ENCODE measurements at places on chromosomes 7 and 10. TPM values are rescaled to one million over a fixed set of nuclear protein-coding genes. Genes with fewer than 3 reads are reported as not detected.
A peak's percentile ranks its signal among the peaks of the same experiment; 100 is the strongest.

DNA sequence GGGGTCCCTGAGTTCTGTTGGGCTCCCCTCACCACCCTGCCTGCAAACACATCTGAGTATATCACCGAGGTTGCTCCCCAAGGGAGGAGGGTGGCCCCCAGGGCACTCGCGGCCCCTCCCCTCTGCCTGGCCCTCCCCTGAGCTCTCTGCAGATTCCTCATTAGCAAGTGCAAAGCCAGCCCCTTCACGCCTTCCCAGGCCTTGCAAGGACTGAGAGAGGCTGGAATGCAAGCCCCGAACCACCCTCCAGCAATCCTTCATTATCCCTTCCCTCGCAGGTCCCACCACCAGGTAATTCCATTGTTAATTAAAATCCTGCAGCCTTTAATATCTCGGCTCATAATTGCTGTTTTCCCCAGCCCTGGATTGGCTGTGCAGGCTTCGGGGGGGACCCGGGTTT, 35.3 kb upstream of the MYL10 start:
- H3K4me3 ChIP-seq = no peak overlapping the region
- H3K36me3 ChIP-seq = no peaks in the 10 kb centered on the region
- H3K27ac ChIP-seq = no peak overlapping the region
- no peak for DNase-seq
- H3K27me3 ChIP-seq = no peaks in the 10 kb centered on the region

The UCN3 gene
- not detected for total RNA-seq

DNA sequence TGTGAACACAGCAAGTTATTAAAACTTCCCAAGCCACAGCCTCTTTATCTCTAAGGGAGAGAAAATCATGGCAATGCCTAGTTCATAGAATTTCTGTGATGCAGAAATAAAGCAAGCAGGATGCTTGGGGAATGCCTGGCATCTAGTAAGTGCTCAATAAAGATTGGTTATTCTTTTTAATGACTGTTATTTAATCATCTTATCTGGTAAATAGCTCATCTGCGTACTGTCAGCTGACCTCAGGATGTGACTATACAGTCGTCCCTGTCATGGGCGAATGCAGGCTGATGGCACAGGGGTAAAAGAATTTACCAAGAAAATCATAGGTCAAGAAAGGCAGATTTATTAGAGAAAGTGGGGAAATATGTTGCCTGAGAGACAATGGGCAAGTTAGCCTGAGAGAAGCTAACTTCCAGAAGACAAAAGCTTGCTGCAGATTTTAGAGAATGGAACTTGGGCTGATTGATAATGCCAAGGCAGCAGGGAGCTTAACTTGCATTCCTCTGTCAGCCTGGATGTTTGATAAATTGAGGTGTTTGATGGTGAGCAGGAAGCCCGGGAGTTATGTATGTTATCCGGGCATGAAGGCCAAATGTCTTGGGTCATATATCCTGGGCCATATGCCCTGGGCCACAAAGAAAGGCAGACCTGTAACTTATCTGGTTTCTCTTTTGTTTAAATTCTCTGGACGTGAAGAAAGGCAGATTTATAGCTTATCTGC, 126.0 kb downstream of the KCNMA1 start:
- H3K4me3 ChIP-seq = no peak overlapping the region
- H3K27me3 ChIP-seq = no peaks in the 10 kb centered on the region
- H3K36me3 ChIP-seq = no peaks in the 10 kb centered on the region
- no peaks in the 10 kb centered on the region for H3K4me1 ChIP-seq
- H3K27ac ChIP-seq = no peak overlapping the region

DNA sequence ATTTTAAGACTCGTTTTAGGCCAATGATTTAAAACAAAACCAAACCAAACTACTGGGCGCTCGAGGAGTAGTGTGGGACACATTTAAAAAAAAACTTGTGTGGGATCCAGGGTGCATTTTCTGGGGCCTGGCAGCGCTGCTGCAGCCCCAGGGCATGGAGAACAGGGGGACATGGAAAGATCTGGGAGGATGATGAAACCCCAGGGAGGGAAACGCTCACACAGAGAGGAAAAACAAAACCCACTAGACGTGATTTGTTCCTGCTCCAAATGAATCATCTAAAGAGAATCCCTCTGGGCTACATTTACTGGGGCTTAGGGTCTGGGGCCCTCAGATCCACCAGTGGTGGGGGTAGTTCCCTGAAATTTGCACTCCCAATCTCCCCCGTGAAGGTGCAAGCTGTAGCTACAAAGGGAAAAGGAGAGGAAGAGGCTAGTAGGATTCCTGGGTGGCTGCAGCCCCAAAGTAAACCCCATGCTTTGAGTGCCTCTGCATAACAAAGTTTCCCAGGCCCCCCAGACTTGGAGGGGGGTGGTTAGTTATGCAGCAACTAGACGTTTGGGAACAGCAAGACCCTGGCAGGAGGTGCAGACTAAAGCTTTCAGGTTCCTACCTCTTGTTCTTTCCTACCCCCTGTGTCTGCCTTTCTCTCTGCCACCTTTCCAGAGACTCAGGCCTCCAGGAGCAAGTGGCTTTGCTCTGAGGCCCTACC, 14.5 kb upstream of the HOXA13 start:
- no peak overlapping the region for H3K4me3 ChIP-seq
- peaks cover 15% of the 10 kb centered on the region for H3K27me3 ChIP-seq
- no peak overlapping the region for H3K27ac ChIP-seq
- no peaks in the 10 kb centered on the region for H3K36me3 ChIP-seq
- H3K4me1 ChIP-seq = peaks cover 15% of the 10 kb centered on the region

DNA sequence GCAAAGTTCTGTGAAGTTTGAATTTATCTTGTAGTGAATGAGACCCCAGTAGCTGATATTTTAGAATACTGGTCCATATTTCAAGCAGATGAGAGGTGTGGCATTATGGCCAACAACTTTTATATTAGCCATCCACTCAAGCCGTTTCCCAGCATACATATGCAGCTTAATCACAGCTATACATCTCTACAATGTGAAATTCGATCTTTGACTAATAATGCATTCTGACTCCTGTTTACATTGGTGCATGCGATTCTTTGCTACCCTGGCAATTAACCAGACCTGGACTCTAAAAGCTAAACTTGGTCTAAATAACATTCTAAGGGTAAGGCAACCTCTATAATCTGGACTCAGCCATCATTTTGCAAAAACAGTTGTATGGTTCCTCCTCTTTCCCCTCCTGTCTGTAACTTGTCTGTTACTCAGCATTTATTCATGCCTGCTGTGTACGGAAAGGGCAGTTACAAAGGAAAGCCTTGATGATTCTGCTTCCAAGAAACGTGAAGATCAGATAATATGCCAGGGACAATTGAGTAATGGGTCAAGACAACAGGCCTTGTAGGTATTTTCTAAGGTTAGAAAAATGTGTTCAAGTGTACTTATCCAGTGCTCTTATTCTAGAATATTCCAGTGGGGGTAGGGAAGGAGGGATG, 50.6 kb downstream of the PNLIPRP2 start:
- no peaks in the 10 kb centered on the region for H3K4me1 ChIP-seq
- DNase-seq = no peak
- no peak overlapping the region for H3K27ac ChIP-seq
- H3K36me3 ChIP-seq = peaks cover 6% of the 10 kb centered on the region
- no peaks in the 10 kb centered on the region for H3K27me3 ChIP-seq

DNA sequence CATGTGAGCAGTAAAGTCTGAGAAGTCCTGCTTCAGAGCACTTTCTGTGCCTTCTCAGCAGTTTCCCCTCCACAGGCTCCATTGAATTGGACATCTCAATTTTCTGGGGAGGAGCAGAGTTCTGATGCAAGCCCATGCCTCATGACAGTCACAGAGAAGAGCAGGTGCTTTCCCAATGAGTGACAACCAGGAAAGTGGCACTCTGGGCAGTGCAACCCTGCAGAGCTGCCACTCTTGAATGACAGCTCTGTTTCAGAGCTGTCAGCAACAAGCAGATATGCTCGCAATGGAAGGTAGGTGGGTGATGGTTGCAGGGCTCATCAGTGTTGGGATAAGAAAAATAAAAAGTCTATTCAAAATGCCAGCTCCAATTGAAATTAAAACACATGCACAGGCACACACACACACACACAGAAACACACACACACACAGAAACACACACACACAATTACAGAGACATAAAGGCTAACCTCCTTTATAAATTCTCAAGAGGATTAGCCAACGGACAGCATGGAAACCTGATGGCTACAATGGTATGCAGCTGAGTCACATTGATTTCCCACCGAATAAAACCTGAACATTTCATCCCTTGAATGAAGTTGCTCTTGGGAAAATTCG, 50.5 kb downstream of the C10orf67 start:
- no peaks in the 10 kb centered on the region for H3K27me3 ChIP-seq
- no peaks in the 10 kb centered on the region for H3K4me1 ChIP-seq
- DNase-seq = no peak

The IFRD1 gene
- total RNA-seq = 25.5 TPM

The EIF4EBP2 gene
- 90.0 TPM for total RNA-seq

DNA sequence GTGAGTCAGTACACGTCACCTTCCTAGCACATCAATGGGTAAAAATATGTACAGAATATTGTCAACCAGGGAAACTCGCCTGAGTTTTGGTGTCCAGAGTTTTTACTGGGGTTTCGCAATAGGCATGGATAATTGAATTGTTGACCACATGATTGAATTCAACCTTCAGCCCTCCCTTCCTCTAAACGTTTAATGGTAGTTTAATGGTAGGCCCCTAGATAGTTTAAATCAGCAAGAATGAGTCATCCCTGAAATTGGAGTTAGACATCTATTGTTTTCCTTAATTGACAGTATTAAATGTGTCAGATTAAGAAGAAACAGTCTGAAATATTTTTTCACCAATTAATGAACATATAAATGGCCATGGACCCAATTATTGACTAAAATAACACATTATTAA, 57.8 kb upstream of the CACNA2D1 start:
- no peak overlapping the region for H3K27ac ChIP-seq
- no peaks in the 10 kb centered on the region for H3K27me3 ChIP-seq
- H3K4me3 ChIP-seq = no peak overlapping the region

DNA sequence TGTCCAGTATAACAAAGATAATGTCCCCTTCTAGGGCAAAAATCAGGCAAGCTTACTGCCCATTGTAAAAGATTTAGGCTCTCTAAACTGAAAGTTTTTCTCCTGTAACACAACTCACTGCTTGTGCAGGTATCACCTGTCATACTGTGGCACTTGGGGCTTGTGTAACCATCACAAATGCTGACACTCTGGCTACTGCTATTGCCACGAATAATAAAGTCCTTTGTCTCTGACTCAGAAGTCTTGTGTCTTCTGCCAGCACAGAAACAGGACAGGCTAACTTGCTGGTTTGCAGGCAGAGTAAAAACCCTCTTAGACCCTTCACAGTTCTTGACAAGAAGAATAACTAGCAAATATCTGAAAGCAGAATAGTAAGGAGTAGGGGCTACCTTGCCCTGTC, 273.9 kb downstream of the RPS24 start:
- H3K27ac ChIP-seq = no peak overlapping the region
- DNase-seq = peak; percentile 21
- no peaks in the 10 kb centered on the region for H3K27me3 ChIP-seq
- no peak overlapping the region for H3K4me3 ChIP-seq
- H3K36me3 ChIP-seq = no peaks in the 10 kb centered on the region
- no peaks in the 10 kb centered on the region for H3K4me1 ChIP-seq

- no peaks in the 10 kb centered on the region for H3K27me3 ChIP-seq
- no peak for DNase-seq
- H3K36me3 ChIP-seq = no peaks in the 10 kb centered on the region
- no peak overlapping the region for H3K27ac ChIP-seq
- no peak overlapping the region for H3K4me3 ChIP-seq
These were observed 76.5 kb downstream of the ARL5B start for GRCh38 chr10:18735711-18736110.

The CNNM1 gene
- total RNA-seq = 0.79 TPM

DNA sequence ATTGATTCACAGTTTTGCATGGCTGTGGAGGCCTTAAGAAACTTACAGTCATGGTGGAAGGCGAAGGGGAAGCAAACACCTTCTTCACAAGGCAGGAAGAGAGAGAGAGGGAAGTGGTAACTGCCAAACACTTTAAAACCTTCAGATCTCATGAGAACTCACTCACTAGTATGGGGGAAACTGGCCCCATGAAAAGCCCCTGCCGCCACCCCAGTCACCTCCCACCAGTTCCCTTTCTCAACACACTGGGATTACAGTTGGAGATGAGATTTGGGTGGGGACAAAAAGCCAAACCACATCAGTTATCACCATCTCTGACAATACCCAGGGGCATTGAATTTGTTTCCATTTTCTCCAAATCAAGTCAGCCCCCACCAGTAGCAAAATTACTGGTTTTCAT, 740.4 kb downstream of the GATA3 start:
- H3K4me1 ChIP-seq = no peaks in the 10 kb centered on the region
- no peak for DNase-seq

The BTBD16 gene
- not detected for total RNA-seq

- no peak for DNase-seq
- no peaks in the 10 kb centered on the region for H3K36me3 ChIP-seq
- no peak overlapping the region for H3K27ac ChIP-seq
- H3K4me3 ChIP-seq = no peak overlapping the region
- H3K4me1 ChIP-seq = no peaks in the 10 kb centered on the region
These were observed 151.0 kb upstream of the NEBL start for GRCh38 chr10:21048068-21048467.

DNA sequence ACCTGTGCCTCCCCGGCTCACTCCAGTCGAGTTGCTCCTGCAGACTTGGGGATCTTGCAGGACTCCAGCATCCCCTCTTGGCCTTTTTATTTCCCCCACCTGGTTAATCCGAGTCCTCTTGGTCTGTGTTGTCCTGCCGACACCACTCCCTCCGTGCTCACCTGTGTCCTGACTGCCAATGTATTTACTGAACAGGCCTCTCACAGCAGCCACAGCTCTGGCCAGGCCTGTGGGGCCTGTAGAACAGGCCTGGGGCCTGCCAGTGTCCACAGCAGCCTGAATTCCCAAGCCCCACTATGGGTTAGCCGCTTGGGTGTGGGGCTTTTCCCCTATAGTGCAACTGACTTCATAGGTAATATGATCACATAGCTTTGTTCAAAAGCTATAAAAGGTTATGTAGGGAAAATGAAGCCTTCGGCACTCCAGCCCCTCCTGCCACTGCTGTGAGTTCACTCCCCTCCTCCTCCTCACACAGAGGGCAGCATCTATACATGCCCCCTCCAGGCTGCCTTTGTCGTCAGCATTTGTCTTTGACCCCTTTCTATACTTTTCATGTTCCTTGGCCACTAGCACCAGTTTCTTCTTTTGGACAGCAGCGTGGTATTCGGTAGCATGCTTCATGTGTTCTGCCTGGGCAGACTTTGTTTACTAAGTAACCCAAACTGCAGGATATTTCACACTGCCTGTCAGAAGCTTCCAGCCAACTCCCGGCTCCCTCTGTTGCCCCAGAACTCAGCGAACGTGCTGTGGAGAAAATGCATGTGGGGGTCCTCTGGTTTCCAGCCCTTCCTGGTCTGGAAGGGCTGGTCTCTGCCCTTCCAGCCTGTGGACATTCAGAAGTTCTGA, 46.1 kb downstream of the ZNF467 start:
- H3K4me3 ChIP-seq = no peak overlapping the region
- DNase-seq = no peak
- no peaks in the 10 kb centered on the region for H3K27me3 ChIP-seq

Measured in right atrium auricular region (tissue), 2 donors.